ENCODE measurements at places on chromosomes 5 and 9.
A peak's percentile ranks its signal among the peaks of the same experiment; 100 is the strongest.

GRCh38 chr9:119339056-119339455 is 30.2 kb downstream of the BRINP1 start:
- DNase-seq = no peak

DNA sequence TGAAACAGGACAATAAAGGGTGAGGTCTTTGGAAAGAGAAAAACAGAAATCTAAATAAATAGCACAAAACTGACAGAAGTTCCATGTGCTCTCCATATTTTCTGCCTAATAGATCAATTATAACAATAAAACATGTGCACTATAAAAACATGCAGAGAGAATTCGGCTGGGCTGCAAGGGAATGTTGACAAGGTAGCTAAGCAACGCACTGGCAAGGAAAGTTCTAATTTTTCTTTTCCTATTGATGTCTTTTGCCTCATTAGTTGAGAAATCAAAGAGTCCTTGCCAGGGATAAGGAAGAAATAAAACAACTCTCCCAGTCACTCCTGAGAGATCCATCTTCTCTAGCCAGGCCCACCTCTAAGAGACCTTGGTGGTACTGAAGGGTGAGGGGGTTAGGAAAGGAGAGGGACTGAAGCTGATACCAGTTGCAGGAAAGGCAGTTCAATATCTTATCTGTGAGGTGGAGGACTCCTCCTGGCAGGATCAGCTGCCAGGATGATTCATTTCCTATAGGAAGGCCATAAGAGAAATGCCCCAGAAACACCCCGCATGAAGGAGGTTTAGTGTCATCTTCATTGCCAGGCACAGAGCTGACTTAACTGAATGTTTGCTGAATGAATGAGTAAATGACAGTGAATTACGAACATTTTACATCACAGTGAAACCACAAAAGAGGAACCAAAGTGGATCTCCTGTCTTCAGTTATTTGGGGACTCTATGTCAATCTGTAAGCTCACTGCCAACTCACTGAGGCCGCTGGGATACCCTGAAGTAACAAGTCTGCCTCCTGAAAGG is 63.7 kb upstream of the IFNK start:
- DNase-seq = no peak

GRCh38 chr5:33261305-33261704 is 179.5 kb upstream of the TARS1 start:
- DNase-seq = no peak

- DNase-seq = no peak
Measured at GRCh38 chr9:133780404-133780945, 42.3 kb upstream of the SARDH start.

DNA sequence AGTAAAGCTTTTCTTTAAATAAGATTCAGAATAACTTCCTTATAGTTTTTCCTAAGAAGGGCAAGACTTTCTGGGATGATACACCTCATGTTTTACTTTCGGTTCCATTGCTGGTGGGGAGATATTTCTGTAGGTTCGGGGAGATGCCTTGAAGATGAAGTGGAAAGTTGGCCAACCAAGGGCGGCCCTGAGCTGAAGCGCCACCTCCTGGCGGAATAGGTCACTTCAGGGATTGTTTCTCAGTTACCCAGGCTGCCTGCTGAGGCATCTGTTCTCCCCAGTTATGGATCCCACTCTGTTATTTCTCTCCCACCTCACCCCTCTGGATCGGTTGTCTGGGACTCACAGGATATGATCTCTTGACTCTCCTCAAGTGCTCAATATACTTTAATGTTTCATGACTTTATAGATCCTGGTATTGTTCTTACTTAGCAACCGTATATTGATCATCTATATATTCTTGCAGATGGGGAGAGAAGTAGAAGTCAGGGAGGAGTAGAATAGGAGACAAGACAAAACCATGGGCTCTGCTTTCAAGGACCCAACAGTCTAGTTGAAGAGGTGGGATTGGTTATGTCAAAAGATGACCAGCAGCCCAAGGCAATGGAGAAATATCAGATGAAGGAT is 23.4 kb downstream of the MEGF10 start:
- peak; percentile 49 for DNase-seq

DNA sequence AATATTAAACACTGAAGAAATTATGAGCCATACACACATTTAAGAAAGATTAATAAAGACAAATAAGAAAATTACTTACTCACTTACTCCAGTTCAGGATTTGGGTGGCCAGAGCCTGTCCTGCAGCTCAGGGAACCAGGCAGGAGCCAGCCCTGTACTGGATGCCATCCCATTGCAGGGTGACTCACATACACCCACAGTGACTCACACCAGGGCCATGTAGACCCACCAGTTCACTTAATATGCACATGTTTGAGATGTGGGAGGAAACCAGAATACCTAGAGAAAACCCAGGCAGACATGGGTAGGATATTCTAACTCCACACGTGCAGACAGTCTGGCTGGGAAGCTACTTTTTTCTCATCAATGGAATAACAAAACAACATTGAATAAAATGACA is 49.6 kb upstream of the ADRB2 start:
- DNase-seq = no peak

- DNase-seq = no peak
Measured at GRCh38 chr9:15484802-15485201, 26.0 kb downstream of the PSIP1 start.

- no peak for DNase-seq
Measured at GRCh38 chr5:134949316-134949715, 18.4 kb upstream of the CATSPER3 start.

- no peak for DNase-seq
Measured at GRCh38 chr5:124439609-124440008, 306.8 kb downstream of the ZNF608 start.

GRCh38 chr5:24644761-24645160 is at the start of gene CDH10:
TSS of gene CDH10 (minus strand) at chr5:24644978. CDS start at chr5:24593490, 51,488 bp downstream.
- no peak for DNase-seq

- no peak for DNase-seq
Measured at GRCh38 chr9:35844628-35845270, 15.7 kb downstream of the TMEM8B start.

GRCh38 chr9:136695955-136696354 is 8.7 kb upstream of the AGPAT2 start:
- no peak for DNase-seq

DNA sequence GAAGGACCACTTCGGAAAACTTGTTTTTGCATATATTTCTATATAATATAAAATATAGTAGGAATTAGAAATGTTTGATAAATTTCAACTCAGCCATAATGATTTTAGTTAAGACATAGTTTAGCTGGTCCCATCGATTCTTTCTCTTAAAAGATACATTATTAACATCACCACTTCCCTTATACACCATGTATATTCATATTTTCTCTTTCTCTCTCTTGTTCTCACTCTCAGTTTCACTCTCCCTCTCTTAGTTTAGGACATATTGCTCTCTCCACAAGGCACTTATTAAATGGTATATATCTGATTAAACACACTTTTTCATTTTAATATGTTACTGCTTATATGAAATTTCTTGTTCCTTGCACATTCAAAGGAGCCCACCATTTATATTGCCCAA is 90.1 kb upstream of the RASEF start:
- no peak for DNase-seq

DNA sequence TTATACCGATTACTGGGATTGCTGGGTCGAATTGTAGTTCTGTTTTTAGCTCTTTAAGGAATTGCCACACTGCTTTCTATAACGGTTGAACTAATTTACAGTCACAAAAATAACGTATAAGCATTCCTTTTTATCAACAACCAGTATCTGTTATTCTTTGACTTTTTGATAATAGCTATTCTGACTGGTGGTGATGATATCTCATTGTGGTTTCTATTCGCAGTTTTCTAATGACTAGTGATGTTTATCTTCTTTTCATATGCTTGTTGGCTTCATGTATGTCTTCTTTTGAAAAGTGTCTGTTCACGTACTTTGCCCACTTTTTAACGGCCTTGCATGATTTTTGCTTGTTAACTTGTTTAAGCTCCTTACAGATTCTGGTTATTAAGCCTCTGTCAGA is 74.4 kb downstream of the FAM174A start:
- DNase-seq = no peak

- DNase-seq = no peak
Measured at GRCh38 chr9:110146373-110146772, 61.6 kb downstream of the C9orf152 start.

DNA sequence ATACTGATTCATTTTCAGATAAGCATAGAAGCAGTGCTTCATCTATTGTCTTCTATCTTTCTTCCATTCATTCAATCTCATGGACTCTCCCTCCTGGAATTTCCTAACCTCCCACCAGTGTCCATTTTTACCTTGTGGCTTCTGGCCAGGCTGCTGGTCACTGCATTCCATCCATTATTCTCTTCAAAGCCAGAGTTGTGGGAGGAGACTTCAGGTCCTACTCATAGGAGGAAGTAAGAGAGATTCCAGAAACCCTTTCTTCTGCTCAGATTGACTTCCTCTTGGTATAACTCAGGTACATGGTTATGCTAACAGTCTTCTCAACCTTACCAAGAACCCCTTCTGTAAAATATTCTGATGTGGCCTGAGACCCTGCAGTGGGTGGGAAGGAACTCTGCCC is 153.3 kb upstream of the SLC12A2 start:
- no peak for DNase-seq

DNA sequence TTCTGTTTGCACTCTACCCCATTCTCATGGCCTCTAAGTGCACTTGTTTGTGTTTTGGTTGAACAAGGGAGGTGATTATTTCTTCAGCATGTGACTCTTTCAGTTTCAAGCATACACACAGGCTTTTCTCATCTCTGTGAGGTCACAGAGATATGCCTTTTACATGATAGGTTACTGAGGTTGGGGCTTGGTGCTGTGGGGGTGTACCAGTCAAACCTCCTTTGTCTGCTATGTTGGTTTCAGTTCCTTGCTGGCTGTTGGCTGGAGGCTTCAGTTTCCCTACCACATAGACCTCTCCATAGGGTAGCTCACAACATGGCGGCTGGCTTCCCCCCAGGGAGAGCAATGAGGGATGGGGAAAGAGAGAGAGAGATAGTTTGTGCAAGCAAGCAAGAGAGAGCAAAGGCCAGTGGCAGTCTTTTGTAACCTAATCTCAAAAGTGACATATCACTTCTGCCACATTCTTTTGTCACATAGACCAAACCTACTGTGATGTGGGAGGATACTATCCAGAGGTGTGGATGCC is 96.7 kb upstream of the SEMA6A start:
- no peak for DNase-seq

DNA sequence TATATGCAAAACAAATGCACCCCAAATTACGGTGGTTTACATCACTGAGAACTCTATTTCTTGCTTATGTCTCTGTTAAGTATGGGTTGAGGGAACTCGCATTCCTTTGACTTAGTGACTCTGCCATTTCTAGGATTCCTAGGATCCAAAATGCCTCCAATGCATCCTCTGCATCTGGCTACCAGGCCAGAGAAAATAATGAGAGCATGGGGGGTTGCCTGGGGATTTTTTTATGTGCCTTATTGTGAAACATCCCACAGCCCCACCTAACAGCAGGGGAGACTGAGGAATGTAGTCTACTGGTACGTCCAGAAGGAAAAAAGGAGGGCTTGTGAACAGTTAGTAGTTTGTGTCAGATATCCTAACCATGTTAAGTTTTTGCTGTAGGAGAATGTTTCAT is 466.0 kb upstream of the ARRDC3 start:
- DNase-seq = no peak

- no peak for DNase-seq
Measured at GRCh38 chr5:5293029-5293428, 129.4 kb upstream of the ICE1 start.

DNA sequence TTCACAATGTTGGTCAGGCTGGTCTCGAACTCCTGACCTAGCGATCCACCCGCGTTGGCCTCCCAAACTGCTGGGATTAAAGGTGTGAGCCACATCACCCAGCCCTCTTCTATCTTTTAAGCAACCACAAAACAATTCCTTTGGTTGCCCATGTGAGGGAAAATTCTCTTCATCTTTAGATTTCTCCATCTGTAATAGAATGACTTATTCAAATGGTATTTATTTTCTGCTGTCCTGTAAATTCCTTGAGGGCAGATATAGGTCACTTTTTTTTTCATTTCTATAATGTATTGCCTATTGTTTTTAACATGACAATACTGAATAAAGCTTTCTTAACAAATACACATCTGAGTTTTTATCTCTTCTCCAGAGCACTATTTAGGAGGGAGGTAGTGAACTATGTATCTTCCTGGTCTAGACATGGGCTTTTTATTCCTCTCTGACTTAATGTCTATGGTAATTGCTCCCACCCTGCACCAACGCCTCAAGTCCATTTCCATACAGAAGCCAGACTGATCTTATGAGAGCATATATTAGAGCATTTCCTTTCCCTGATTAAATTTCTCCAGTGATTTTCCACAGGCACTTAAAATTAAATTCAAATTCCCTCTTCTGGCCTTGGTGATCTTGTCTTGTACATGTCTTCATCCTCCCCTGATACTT is 595.6 kb downstream of the CAAP1 start:
- DNase-seq = no peak

- no peak for DNase-seq
Measured at GRCh38 chr5:148780711-148781110, 45.7 kb upstream of the ADRB2 start.

GRCh38 chr9:38053697-38054461 is 15.1 kb downstream of the SHB start:
- no peak for DNase-seq

DNA sequence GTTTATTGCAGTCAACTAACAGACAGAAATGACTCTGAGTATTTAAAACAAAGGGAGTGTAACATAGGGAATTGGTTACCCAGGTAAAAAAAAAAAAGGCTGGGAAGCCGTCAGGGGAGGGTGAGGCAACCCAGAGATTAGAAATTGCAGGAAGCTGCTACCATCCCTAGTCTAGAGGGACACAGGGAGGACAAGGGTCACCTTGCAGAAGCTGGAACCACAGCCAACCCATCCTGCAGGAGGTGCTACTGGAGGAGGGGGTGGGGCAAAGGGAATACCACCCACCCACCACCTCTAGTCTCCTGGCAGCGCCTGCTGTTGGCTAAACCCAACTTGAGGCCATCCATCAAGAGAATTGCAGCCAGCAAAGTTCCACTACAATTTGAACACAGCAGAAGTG is 6.5 kb downstream of the CAST start:
- DNase-seq = no peak

DNA sequence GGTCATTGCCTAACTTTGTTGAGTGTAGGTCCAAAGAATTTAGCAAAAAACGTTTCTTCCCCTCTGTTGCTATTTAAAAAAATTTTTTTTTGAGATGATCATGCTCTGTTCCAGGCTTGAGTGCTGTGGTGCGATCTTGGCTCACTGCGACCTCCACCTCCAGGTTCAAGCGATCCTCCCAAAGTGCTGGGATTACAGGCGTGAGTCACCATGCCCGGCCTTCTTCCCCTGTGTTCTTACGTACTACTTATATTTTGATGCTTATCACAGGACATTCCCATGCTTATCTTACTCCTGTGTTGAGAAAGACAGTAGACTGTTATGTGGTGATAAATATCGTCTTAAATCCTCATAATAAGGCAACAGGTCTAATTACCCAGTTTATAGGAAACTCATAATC is 2.5 kb downstream of the ACER2 start:
- DNase-seq = no peak

GRCh38 chr9:133843751-133844397 is 105.7 kb upstream of the SARDH start:
- no peak for DNase-seq

DNA sequence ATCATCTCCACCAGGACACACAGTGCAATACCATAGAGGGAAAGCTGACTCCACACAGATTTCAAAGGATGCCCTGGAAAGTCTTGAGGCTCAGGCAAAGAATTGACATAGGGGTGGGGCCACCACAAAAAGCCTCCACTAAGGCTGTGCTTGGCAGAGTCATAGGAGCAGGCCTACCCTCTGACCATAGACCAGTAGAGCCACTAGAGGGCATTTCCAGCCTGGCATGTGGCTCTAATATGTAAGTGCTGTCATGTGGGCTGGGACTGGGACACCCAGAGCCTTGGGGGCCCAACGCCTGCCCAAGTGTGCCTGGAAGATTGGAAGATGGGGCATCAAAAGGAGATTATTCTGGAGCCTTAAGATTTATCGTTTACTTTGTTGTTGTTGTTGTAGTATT is 726.0 kb downstream of the DNAH5 start:
- no peak for DNase-seq

Measured in central memory CD8-positive, alpha-beta T cell (primary cell).